Umbilical cord (tissue), 2 donors: ENCODE measurements at places on chromosomes 5 and 9.

- no peak for DNase-seq
Observed at GRCh38 chr5:76983468-76983867, 30.6 kb downstream of the CRHBP start.

- no peak for DNase-seq
Observed at GRCh38 chr5:170363671-170364070, 25.5 kb downstream of the KCNMB1 start.

GRCh38 chr5:151216781-151217180, 7.1 kb downstream of the CCDC69 start:
- DNase-seq, result no peak

- no peak for DNase-seq
Observed at GRCh38 chr5:172266676-172267092, 16.9 kb downstream of the UBTD2 start.

DNA sequence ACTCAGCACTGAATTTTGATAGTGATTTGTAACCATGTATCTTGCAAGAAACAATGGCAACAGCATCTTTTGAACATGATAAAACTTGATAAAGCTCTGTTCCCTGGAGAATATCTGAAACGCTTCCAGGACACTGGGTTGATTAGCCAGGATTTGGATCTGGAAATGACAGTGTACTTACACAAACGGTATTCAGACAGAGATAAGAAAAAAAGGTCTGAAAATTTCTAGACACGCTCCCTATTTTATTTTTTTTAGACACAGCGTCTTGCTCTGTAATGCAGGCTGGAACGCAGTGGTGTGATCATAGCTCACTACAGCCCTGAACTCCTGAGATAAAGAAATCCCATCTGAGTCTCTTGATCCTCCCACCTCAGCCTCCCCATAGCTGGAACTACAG, 109.0 kb downstream of the GNAQ start:
- DNase-seq, result peak; percentile 76

GRCh38 chr9:94905606-94906005, 179.1 kb downstream of the AOPEP start:
- no peak for DNase-seq

DNA sequence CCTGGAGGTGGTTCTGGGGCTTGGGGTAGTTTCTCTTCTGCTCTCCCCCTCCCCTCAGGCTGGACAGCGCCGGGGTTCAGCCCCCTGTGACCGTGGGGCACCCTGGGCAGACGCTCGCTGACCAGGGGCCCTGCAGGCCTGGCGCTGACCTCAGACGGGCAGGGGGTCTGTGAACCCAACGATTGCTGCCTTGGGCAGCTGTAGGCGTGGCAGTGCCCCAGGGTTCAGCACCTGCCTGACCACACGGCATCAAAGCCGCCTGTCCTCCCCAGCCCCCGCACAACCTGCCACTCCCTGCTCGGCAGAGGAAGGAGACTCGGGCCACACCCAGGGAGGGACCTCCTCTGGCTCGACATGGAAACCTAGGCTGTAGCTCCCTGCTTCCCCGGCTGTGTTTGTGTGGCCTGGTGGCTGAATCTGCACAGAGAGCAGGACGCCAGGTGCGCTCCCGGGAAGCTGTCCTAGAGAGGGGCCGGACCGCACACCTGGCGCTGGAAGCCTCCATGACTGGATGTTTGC, 12.2 kb downstream of the LCN12 start:
- no peak for DNase-seq
